ENCODE measurements at places on chromosomes 7 and 10.

GRCh38 chr10:126068322-126068721 lies 172.0 kb downstream of the FANK1 start:
- DNase-seq = no peak

DNA sequence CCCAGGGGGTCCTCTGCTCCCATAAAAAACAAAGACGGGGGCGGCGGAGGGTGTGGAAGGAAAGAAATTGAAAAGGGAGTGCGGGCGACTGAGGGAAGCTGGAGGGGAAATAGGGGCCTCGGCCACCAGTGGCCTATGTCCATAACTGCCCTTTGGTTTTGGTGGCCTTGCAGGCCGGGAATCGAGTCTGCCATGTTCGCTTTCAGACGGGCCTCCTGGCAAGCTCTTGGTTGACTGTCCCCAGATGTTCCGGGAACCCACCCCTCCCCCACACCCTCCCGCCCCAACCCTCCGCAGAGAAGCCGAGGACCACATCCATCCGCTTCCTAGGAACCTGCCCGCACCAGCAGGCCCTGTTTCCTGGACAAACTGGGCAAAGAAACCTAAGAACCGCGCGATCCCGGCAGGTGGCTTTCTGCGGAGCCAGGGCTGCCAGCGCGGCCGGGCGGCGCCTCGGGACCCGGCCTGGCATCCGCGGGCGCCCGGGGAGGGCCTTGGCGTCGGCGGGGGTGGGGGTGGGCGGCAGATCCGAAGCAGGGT lies 20.0 kb upstream of the GATA3 start:
- no peak for DNase-seq

GRCh38 chr7:41475801-41476459 lies 227.0 kb downstream of the INHBA start:
- DNase-seq = no peak

DNA sequence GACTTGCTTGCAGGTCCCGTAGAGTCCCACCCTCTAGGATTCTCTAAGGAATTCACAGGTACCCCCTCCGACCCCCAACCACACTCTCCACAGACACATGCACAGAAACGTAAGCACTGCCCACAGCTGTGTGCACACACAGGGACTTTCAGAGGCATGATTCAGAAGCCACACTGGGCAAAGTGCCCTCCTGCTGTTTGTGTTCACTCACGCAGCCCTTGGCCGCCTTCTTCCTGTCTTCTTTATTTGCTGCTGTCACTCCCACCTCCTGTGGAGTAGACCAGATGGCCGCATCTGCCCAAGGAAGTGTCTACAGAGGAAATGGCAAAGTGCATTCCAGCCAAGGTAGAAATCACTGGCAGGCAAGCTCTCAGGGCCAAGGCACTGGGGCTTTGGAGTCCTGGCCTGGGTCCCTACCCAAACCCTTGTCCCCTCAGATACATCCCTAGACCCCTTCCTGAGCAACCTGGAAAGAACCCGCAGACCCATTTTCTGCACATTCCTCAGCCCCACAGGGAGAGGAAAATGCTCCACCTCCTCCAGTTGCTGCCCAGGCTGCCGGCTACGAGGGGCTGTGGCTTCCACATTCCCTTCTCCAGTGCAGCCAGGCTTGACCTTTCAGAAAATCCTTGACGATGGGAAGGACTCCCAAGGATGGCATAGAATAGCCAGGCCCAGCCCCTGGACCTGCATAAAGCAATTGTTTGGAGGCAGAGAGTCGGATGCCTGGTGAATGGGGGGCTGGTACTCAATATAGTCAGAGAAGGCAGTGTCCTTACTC lies 21.6 kb upstream of the GIMAP8 start:
- no peak for DNase-seq

- no peak for DNase-seq
Measured at GRCh38 chr10:67793313-67793712, 44.7 kb downstream of the DNAJC12 start.

GRCh38 chr7:159027789-159028507 lies 116.7 kb downstream of the VIPR2 start:
- DNase-seq = no peak

DNA sequence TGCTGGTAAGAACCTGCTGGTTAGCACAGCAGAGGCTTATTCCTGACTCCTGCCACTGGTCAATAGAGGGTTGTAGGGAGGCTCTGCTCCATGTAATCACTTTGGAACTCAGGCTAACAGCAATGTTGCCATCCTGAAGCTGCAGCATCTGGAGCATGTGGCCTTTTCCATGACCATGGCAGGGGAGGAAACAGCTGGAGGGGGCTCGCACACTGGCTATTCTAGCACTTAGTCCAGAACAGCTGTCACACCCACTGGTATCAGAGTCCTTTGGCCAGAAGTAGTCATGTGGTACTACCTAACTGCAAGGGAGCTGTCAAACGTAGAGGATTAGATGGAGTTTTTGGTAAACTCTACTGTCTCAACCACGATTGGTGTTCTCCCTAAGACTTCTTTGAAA lies 450.0 kb downstream of the RPS24 start:
- no peak for DNase-seq

DNA sequence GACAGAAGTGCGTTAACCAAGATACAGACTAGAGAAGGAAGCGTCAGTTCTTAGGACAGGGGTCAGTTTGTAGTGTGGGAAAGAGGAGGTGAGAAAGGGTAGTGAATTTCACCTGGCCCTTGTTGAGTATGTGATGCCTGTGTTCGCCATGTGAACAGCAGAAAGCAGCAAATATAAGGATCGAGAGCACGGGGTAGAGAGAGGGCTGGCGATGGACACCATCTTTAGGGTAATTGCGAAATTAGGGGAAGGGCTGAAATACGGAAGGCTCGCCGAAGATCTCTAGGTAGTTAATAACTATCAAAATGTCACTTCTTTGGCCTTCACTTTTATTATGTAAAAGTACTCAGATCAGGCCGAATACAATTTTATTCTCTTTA lies 6.2 kb upstream of the MEST start:
- DNase-seq = no peak

- no peak for DNase-seq
Measured at GRCh38 chr10:91672021-91672608, 39.2 kb upstream of the PPP1R3C start.

DNA sequence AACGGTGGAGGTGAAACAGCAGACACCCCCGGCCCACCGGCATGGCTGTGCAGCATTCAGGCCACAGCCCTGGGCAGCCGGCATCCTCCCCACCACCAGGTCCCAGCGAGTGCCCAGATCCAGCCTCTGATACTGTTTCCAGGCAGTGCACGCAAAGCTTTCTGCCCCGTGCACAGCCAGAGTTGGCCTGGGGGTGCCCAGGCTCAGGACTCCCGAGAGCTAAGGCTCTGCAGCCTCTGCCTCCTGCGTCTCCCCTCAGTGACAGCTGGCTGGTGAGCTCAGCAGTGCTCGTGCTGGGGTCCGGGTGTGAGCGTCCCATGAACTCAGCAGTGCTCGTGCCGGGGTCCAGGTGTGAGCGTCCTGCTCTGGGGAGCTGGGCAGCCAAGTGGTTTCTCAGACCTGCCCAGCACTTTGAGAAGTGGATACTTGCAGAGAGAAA lies 65.4 kb downstream of the CFAP46 start:
- no peak for DNase-seq

DNA sequence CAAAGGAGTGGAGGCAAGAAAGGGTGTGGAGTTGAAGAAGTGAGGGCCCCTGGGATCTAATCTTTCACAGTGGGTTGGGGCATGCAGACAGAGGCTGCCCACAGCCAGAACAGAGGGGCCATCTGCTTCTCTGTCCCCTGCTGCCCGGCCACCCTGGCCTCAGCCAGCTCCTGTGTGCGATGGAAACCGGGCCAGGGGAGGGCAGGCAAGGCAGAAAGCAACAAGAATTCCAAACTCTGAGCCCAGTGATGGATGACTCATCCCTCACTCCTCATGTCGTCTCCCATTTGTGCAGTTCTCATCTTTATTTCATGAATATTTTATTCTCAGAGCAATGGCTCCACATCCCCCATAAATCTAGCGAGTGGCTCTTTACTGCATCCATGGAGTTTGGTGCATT lies 757.1 kb downstream of the GRID1 start:
- no peak for DNase-seq

DNA sequence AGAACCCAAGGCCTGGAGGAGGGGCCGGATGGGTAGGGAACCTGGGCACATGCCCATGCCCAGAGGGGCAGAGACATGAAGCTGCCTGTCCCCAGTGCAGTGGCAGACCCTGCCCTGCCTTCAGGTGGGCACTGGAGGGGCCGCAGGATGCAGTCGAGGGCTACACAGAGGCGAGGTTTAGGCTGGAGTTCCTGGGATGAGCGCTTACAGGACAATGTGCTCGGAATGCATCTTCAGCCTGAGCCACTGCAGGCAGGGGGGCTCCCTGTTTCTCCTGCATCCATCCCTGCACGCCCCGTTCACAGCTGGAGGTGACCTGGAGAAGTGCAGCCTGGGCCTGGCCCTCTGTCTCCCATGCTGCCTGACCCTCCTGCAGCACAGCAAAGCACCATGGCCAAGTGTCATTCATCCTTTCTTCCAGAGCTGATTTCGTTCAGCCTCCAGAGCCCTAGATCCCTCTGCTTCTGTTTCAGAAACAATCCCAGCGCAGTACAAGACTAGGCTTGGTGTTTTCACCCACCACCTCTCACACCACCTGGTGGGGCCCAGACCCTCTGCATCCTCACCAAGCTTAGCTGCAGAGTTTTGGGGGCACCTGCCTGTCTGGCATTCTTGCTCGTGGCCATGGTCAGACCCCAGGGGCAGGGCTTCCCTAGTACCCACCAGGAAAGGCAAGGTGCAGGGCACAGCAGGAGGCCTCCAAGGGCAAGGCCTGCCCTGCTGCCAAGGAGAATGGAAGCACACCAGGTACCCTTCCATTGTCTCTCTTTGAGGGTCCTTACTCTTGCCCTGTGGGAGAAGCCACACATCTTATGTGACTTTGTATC lies 311.9 kb downstream of the TCERG1L start:
- DNase-seq = no peak

All from stimulated activated CD4-positive, alpha-beta T cell treated with anti-CD3 and anti-CD28 coated beads, Interleukin-4, amount 100 ng/mL, for 48 hours (primary cell).